ENCODE measurements at places on chromosomes 4 and X.

DNA sequence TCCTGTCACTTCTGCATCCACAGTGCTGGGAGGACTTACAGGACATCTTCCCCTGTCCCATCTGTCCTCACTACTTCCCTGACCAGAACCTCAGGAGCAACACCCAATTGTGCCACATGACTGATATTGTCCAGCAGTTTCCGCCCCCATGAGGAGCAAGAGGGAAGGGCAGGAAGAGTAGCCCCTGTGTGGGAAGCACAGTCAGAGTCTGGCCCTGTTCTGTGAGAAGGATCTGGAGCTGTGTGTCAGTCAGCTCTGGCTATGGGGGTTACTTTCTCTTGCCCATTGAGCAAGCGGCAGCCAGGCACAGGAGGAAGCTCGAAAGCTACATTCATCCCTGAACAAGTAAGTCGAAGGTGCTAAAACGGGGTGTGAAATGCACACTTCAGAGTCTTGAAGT, 14.8 kb upstream of the TRIM60 start:
- no peak for DNase-seq

- no peak for DNase-seq
Observed at GRCh38 chrX:133534172-133534571, 118.9 kb upstream of the GPC4 start.

- no peak for DNase-seq
Observed at GRCh38 chrX:110050386-110050785, 47.5 kb downstream of the TMEM164 start.

DNA sequence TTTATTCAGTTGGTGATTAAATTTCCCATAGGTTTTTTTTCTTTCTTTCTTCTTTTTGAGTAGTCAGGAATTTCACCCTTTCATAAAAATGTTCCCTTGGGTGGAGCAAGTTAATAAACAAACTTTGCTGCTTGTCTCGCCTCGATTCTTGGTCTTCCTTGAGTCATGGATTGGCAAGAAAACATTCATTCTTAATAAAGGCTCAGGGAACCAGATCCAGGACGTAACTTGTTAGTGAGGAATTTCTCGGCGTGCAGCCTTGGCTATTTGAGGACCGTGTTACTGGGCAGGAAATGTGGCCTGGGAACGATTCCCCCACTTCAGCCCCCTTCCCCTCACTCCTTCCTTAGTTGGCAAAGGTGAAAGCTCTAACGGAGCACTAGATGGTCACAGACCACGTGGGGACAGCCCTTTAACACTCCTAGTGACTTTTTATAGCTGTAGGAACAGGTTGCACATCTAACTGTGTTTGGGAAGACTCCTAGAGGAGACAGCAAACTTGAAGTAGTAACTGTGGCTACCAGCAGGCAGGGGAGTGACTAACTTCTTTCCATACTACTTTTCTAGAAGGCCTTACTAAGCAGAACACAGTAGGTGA, 106.8 kb downstream of the UCHL1 start:
- peak; percentile 55 for DNase-seq

DNA sequence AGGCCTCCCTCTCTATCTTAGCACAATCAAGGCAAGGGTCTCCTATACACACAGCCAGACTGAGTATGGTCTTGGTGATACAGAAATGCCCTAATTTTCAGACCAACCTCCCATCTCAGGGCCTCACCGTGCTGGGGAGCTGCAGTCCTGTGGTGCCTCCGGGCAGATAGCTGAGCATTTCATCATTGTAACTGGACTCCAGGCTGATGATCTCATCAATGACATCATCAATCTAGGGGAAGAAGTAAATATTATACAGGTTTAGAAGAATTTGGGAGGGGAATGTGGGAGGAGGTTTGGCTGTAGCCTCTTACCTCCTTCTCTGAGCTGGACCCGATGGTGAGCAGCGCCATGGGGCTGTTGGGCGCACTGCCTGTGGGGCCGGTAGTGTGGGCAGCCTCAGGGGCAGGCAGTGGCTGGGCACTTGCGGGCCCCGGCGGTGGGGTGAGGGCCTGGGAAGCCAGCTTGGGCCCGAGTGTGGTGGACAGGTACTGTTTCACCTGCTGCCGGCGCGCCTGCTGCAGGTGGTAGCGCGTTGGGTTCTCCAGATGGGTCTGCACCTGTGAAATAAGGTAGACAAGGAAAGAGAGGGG, 5.2 kb downstream of the TFE3 start:
- no peak for DNase-seq

GRCh38 chrX:69627744-69628143, 11.8 kb downstream of the EDA start:
- DNase-seq, result no peak

GRCh38 chr4:169604903-169605331, 7.5 kb downstream of the NEK1 start:
- peak; percentile 11 for DNase-seq
